Activated CD4-positive, alpha-beta T cell treated with anti-CD3 and anti-CD28 coated beads, Interleukin-2, Interleukin-6, amounts not matched to agents 100 ng/mL and 50 ng/mL, durations not matched to agents 16 hours and 8 hours (primary cell): ENCODE measurements at places on chromosomes 1 and 21.
A peak's percentile ranks its signal among the peaks of the same experiment; 100 is the strongest.

- no peak for DNase-seq
These were observed 107.4 kb upstream of the SERBP1 start for GRCh38 chr1:67537667-67538018.

- peak; percentile 85 for DNase-seq
These were observed 88.5 kb upstream of the GPR88 start for GRCh38 chr1:100449477-100449876.

DNA sequence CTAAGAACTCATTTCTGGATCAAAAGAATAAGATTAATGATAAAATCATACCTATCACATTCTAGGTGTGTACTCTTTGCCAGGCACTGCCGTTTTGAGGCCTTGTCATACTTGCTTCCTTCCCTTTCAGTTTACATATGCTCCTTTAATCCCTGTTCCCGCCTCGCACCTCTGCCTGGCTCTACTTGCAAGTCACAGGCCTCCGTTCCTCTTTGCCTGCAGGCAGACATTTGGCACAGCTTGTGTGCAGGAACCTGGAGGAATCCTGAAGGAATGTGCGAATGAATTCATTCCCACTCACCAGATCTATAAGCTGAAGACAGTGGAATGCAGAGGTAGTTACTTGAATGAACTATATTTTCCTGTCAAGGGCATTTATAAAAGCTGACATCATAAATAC lies 13.8 kb downstream of the WLS start:
- DNase-seq = no peak

DNA sequence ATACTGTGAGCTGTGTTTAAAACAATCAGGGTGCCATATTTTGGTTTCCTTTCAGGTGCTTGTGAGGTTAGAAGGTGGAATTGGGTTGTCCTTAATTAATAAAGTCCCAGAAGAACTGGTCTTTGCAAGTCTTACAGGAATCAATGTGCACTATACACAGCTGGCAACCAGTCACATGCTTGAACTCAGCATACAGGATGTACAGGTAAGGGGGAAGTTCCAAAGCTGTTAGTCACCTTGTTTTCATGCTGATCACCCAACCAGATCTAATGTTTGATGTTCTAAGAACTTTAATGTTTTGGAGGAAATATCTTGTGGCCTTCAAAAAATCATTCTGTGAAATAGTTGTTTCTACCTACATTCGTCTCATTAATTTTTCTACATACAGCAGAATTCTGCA lies 156.3 kb downstream of the VPS13D start:
- no peak for DNase-seq
